ENCODE measurements at places on chromosomes 1 and 21. TPM values are rescaled to one million over a fixed set of nuclear protein-coding genes. Genes with fewer than 3 reads are reported as not detected.
A peak's percentile ranks its signal among the peaks of the same experiment; 100 is the strongest.

DNA sequence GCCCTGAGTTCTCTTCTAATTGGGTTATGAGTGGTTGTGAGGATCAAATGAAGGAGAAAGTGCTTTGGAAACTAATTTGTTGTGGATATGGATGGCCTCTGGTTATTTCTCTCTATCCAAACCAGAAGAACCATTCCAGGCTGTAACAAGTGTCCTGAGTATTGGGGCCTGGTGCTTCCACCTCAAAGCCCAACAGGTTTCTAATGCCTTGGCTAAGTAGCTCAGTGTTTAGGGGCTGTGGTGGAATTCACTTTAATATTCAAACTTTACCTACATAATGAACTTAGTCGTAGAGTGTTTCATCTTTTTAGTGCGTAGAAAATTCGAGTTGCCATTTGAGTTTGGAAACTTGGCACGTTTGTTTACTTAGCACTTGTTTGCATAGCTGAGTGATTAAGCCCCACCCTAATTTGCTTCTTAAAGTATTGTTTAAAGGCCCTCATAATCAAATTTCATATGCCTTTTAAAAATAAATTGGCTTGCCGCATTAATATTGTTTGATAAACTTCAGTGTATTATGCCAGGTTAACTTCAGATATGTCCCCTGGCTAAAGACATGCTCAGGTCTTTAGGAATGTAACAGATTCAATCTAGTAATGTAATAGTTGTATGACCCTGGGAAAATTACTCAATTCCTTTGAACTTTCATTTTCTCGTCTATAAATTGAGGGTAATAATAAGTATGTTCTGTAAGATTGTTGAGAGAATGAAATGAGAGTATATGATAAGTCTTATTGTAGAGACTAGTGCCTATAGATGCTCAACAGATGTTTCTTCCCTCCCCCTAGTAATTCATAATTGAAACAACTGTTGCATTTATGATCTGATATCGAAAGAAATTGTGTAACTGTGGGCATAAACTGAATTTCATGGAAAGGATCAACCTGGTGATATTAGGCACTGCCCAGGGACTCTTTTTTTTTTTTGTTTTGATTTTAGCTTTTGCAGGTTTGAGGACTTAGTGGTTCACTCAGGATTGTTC is 1.6 kb downstream of the AGO4 start:
- H3K36me3 ChIP-seq: no peaks in the 10 kb centered on the region
- H3K4me3 ChIP-seq: peak overlapping the region; percentile 71
- no peak for DNase-seq

DNA sequence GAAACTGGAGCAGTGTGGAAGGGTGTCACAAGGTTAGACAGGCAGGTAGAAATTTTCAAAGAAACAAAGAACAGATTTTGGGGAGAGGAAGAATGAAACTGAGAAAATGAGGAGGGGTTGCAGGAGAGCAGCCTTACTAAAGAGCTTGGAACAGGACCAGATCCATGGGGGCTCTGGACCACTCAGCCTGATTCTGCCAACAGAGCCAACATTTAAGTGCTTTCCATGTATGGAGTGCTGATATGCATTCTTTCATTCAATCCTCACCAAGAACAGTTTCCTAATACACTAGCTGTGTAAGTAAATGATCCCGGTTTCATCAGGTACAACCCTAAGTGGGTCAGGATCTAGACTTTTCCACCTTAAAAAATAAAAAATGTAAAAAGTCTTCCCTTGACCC is 16.2 kb downstream of the LPGAT1 start:
- no peak for DNase-seq
- H3K4me1 ChIP-seq: no peaks in the 10 kb centered on the region
- no peaks in the 10 kb centered on the region for H3K27me3 ChIP-seq
- H3K4me3 ChIP-seq: no peak overlapping the region

- H3K27me3 ChIP-seq: no peaks in the 10 kb centered on the region
- H3K4me1 ChIP-seq: peaks cover 4% of the 10 kb centered on the region
- no peak overlapping the region for H3K27ac ChIP-seq
- no peaks in the 10 kb centered on the region for H3K36me3 ChIP-seq
Observed at GRCh38 chr1:211920141-211920572, 89.6 kb upstream of the LPGAT1 start.

Gene OR2L2
- total RNA-seq: 0.10 TPM

Gene DCDC2B
- total RNA-seq: not detected

DNA sequence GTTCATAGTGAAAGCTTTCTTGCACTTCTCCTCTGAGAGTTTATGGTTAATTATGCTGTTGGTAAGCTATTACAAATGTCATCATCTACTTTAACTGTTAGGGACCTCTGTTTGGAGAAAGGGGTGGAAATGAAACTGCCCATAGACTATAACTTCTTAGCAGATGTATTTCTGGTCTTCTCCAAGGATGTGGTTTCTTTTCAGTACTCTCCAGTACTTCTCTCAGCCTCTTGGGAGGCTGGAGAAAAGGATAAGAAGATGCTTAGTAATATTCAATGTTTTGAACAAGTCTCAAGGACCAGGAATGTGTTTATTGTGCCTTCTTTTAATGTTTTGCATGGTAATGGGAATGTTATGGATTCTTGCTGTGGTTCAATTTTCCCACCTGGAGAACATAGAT is 60.4 kb downstream of the LAMC2 start:
- H3K4me3 ChIP-seq: no peak overlapping the region
- no peaks in the 10 kb centered on the region for H3K36me3 ChIP-seq
- no peak overlapping the region for H3K27ac ChIP-seq
- DNase-seq: no peak

Gene ESPN
- 16.3 TPM for total RNA-seq

All from H1 (cell line).